ENCODE measurements at places on chromosomes 5 and 9.

- peak; percentile 47 for DNase-seq
Observed at GRCh38 chr9:126558051-126558665, 55.6 kb upstream of the LMX1B start.

DNA sequence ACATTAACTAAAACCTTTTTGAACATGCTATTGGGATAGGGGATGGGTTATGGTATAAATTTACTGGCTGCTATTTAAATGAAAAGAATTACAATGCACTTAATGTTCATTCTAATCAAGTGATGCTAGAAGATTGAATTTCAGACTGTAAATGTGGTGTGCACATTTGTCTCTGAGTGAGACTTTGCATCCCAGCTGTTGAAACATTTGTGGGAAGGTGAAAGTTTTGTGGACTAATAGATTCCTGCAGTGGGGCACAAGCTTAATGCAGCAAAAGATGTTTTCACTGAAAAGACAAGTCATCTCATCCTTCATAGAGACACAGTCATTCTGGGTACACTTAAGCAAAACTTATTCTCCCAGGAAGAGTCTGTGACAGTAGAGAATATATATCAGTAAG, 323.6 kb downstream of the NFIB start:
- DNase-seq, result no peak

DNA sequence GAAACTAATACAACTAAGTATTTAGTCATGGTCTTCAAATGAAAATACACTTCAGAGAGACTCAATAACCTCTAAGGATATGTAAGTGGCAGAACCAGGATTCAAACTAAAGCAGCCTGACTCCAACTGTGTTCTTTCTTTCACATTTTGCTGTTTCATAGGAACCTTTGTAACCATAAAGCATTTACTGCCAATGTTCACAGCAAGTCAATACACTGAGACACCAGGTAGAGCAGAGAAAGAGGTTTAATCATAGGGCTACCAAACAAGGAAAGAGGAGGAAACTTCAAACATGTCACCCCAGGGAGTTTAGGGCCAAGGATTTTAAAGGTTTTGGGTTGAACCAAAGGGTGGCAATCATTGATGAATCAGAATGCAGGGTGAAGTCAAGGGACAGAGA, 263.1 kb upstream of the PTGER4 start:
- no peak for DNase-seq

DNA sequence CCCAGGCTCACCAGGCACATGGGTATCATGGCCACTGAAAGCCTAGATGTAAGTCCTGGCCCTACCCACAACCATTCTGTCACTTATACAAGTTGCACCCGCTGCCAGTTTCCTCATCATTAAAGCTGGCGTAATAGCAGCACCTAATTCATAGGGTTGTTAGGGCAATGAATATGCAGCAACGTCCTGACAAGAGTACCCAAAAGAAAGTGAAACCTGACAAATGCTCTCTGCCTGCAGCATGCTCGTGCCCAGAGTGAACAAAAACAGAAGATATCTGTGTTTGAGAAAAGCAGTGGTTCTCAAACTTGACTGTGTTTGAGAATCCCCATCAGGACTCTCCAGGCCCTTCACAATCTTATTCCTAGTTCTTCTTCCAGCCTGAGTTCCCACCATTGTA, 632.4 kb downstream of the SEMA5A start:
- DNase-seq, result no peak

GRCh38 chr9:35579130-35579529, 25.9 kb upstream of the TESK1 start:
- no peak for DNase-seq

DNA sequence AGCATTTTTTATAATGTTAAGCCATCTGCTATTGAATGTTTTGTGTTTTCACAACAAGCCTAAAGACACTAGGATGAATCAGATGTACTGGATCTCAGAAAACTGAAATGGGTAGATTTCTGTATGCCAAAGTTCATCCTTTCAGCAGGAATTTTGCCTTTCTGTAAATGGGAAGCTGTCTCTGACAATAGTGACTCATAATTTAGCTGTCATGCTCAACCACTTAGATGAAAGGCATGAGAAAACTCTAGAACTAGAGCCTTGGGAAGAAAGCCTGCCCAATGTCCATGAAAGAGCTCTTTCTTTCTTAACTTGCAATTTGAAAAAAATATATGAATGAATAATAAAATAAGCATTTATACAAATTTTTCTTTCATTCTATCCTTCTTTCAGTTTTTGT, 616.0 kb upstream of the EDIL3 start:
- no peak for DNase-seq

DNA sequence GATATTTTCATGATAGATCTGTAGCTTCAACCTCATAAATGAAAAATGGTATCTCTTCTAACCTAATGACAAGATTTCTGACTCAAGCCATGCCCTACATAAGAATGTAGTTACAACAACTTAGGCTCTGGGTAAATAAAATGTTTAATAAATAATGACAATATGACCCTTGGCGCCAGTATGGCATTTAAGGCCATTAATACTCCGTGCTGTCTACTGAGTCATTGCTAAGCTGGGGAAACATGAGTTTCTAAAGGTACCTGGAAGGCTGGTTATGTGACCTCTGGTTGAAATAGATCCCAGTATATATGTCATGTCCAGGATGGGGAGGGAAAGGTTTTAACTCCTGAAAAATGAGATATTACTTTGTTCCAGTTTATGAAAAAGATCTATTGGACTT, 58.0 kb upstream of the CEMIP2 start:
- DNase-seq, result no peak

DNA sequence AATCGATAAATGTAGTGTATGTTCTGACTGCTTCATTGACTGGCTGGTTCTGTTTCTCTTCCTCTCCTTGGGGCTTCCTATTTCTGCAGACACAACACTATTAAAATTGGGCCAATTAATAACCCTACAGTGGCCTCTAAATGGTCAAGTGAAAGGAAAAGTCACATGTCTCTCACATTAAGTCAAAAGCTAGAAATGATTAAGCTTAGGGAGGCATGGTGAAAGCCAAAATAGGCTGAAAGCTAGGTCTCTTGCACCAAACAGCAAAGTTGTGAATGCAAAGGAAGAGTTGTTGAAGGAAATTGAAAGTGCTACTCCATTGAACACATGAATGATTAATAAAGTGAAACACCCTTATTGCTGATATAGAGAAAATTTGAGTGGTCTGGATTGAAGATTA, 58.2 kb downstream of the CCNH start:
- no peak for DNase-seq

- DNase-seq, result no peak
Observed at GRCh38 chr9:34773306-34773910, 63.5 kb upstream of the CCL21 start.

DNA sequence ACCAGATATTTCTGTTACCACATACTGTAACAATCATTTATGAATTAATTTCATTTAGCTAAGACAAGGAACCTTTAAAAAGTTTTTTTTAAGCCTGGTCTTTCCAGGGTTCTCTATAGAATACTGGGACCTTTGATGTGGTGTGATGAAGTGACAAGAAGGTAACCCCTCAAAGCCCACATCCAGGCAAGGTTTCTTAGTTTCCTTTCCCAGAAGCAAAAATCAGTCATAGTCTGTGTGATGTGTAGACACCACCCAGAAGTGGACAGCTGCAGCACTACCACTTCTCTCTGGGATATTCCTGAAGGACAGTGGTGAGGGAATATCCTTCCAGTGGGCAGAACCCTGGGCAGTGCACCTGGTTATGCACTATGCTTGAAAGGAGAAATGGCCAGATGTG, 115.6 kb downstream of the TTC39B start:
- DNase-seq, result no peak

DNA sequence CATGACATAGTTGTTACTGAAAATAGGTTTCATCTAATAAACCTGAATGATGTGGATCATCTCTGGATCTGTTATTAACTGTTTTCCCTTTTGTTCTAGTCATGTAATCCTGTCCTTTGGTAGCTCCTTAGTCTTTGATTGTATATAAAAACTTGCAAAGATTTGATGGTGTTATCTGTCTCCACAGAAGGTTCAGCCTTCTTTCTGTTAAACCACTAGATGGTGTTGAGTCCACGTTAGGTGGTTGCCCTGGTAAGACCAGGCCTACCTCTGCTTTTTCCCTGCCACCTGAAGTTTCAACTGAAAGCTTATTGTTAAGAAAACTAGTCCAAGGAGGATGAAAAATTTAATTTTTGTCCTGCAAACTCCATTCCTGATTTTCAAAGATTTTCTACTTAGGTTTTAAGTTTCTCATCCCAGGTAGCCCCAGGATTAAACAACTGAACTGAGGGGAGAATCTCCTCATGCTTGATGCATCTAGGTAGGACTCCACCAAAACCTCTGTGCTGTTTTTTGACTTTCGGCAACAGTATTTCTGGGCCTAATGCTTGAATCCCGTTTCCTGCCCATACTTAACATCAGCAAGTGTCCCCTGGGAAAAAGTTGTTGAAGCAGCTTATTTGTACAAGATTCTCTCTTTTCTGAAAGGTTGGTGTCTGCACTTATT, 68.5 kb downstream of the RICTOR start:
- no peak for DNase-seq

GRCh38 chr5:163790497-163790896, 285.1 kb downstream of the MAT2B start:
- no peak for DNase-seq

GRCh38 chr5:151258201-151258611, 5.2 kb downstream of the GM2A start:
- no peak for DNase-seq

GRCh38 chr9:126438741-126439401, 112.2 kb downstream of the MVB12B start:
- DNase-seq, result no peak

DNA sequence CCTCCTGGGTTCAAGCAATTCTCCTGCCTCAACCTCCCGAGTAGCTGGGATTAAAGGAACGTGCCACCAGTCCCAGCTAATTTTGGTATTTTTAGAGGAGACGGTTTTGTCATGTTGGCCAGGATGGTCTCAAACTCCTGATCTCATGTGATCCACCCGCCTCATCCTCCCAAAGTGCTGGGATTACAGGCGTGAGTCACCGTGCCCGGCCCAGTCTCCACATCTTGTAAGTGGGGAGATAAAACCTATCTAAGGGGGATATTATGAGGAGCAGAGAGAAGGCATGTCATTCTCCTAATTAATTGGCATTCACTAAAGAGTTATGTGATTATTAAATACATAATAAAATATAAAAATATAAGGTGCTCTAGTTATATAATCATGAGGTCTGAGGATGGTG, 94.1 kb upstream of the BOD1 start:
- DNase-seq, result no peak

DNA sequence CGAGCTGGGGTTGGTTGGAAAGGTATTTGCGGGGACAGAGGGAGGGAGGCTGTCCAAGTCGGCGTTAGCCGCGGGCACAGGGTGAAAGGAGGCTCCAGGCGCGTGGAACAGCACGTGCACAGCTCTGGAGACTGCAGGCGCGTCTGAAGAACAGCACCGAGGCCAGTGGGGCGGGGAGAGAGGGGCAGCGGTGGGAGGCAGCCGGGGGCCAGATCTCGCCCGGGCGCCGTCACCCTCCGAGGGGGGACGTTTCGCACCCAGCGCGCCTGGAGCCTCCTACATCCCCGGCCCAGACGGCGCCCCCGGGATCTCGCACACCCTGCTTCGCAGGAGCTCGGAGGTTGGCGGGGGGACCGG, 79.6 kb downstream of the NTNG2 start:
- no peak for DNase-seq

- peak; percentile 37 for DNase-seq
Observed at GRCh38 chr5:132070460-132071337, 2.9 kb upstream of the CSF2 start.

GRCh38 chr5:111197523-111197922, 26.7 kb upstream of the CAMK4 start:
- DNase-seq, result no peak

DNA sequence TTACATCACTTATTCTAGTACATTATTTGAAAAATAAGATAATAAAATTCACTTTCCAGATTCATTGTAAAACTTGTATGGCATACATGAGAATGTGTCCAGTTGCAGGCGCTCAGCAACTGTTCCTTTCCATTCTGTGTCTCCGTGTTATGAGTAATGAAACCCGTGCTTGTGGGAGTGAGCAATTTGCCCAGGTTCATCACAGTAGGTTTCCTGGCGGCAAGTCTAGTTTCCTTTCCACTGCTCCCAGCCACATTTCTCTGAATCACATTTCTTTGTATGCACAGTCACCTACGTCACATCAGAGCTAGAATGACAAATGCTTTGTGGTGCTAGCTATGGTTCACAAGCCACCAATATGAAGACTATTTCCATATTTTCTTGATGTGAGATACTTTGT, 39.9 kb downstream of the MOCS2 start:
- DNase-seq, result peak; percentile 24

- DNase-seq, result no peak
Observed at GRCh38 chr9:21782205-21782604, 20.2 kb upstream of the MTAP start.

DNA sequence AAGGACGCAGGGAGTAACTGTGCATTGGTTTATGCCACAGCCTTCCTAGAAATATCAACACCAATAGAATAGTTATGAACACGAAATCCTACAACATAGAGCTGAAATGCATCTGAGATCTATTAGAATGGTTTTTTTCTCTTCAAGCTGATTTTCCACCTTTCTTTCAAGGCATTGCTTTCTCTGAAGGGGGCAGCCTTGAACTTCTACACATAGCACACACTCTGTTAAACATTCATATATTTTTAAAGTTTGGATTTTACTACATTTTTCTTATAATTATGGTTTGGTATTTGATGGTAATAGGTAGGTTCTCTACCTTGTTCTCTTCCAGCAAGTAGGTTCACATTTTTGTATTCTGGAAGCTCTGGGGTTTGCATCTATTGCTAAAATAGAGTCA, 661.8 kb downstream of the SEMA5A start:
- no peak for DNase-seq

DNA sequence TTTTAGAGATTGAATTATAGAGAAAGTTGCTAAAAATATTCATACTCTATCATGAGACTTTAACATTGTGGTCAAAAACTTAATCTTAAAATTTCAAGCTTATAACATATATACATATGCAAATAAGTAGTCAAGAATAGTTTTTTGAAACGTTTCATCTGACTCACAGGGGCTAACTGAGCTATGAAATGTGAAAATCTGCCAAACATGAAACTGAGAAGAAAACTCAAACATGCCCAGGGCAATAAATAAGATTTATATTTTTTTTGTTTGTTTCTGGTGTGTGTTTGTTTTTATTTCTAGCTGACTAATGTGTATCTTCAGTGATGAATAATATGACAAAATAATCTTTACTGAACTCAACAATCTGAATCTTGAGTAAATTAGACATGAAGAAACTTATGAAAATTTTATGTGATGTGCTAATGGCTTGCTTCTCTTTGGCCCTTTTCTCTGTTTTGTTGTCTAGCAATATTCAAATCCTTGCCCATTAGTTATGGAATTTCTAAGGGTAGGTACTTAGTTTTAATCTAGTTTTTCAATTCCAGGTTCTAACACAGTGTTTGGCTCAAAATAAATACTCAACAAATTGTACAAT, 99.9 kb downstream of the FAM174A start:
- no peak for DNase-seq

Data from stimulated activated CD4-positive, alpha-beta T cell treated with anti-CD3 and anti-CD28 coated beads, Interleukin-4, amount 100 ng/mL, for 4 hours (primary cell).